Osteocyte (in vitro differentiated cells): ENCODE measurements at places on chromosomes 4 and X. TPM values are rescaled to one million over a fixed set of nuclear protein-coding genes. Genes with fewer than 3 reads are reported as not detected.

The TMSB15B gene
- total RNA-seq, result 13.5 and 16.2 TPM in 2 replicates

DNA sequence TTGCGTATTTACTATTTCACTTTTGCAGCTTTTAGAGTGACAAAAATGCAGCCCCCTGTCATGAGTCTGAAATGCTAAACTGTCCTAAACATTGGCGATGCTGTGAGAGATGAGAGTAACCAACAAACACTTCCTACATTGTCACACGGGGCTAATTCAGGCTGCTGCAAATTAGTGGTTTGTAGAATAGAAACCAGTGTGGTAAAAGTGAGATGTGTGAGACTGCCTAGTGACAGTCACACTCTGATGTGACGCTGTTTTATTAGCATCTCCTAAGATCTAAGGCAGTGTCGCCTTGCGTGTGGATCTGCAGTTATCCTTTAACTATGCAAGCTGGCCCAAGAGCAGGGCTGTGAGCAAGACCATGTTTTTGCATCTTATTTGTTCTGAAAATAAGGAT, 800.2 kb upstream of the TENM3 start:
- H3K4me3 ChIP-seq, result no peak overlapping the region
- peaks cover 10% of the 10 kb centered on the region for H3K27me3 ChIP-seq
- DNase-seq, result no peak
- no peaks in the 10 kb centered on the region for H3K4me1 ChIP-seq
- H3K36me3 ChIP-seq, result no peaks in the 10 kb centered on the region

The RAB40A gene
- 0.24 and 0.68 TPM in 2 replicates for total RNA-seq

GRCh38 chr4:141275834-141276233, 55.1 kb downstream of the ZNF330 start:
- peaks cover 20% of the 10 kb centered on the region for H3K27me3 ChIP-seq
- no peak overlapping the region for H3K27ac ChIP-seq
- no peaks in the 10 kb centered on the region for H3K4me1 ChIP-seq
- H3K4me3 ChIP-seq, result no peak overlapping the region

GRCh38 chr4:176443117-176443516, 123.4 kb downstream of the SPCS3 start:
- no peaks in the 10 kb centered on the region for H3K27me3 ChIP-seq
- H3K4me1 ChIP-seq, result peaks cover 24% of the 10 kb centered on the region
- H3K36me3 ChIP-seq, result no peaks in the 10 kb centered on the region

- no peaks in the 10 kb centered on the region for H3K36me3 ChIP-seq
- H3K4me1 ChIP-seq, result peaks cover 33% of the 10 kb centered on the region
- H3K4me3 ChIP-seq, result no peak overlapping the region
- no peak for DNase-seq
- H3K27ac ChIP-seq, result no peak overlapping the region
Observed at GRCh38 chrX:20514358-20514757, 247.6 kb upstream of the RPS6KA3 start.

The SLC10A4 gene
- total RNA-seq, result 0.21 TPM in 1 of 2 replicates, not detected in the other

The TCEAL2 gene
- not detected in 2 replicates for total RNA-seq

DNA sequence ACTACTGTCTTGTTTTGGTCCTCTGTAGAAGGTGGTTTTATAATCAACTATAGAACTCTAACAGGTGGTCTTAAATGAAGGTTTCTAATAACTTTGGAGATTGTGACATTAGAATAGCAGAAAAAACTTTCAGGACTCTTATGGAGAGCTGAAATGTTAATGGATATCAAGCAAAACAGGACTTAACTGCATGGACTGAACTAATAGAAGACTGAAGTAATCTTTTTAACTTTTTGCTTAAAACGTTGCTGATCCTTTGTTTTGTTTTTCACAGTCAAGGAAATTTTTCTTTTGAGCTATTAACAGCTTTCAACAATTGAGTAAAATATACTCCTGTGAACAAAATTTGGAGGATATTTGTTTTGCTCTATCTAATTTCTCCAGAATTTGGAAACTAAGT, 17.2 kb downstream of the NXT2 start:
- H3K4me3 ChIP-seq, result no peak overlapping the region
- DNase-seq, result no peak
- H3K4me1 ChIP-seq, result no peaks in the 10 kb centered on the region
- H3K27ac ChIP-seq, result no peak overlapping the region

The USP17L27 gene
- not detected in 2 replicates for total RNA-seq

The RBM46 gene
- not detected in 2 replicates for total RNA-seq

GRCh38 chrX:112638691-112639090, 41.0 kb downstream of the LHFPL1 start:
- no peaks in the 10 kb centered on the region for H3K36me3 ChIP-seq
- DNase-seq, result no peak
- no peak overlapping the region for H3K4me3 ChIP-seq
- H3K4me1 ChIP-seq, result peaks cover 25% of the 10 kb centered on the region

GRCh38 chrX:103477496-103477895, 41.8 kb downstream of the RAB40A start:
- no peaks in the 10 kb centered on the region for H3K4me1 ChIP-seq
- no peak overlapping the region for H3K27ac ChIP-seq
- H3K27me3 ChIP-seq, result no peaks in the 10 kb centered on the region
- no peak for DNase-seq
- H3K4me3 ChIP-seq, result no peak overlapping the region

- no peak overlapping the region for H3K27ac ChIP-seq
- H3K36me3 ChIP-seq, result no peaks in the 10 kb centered on the region
- no peak for DNase-seq
- H3K4me1 ChIP-seq, result peaks cover 3% of the 10 kb centered on the region
- no peaks in the 10 kb centered on the region for H3K27me3 ChIP-seq
Observed at GRCh38 chr4:169774466-169775445, 17.0 kb upstream of the HPF1 start.

- H3K27me3 ChIP-seq, result peaks cover 8% of the 10 kb centered on the region
- no peak for DNase-seq
- no peaks in the 10 kb centered on the region for H3K4me1 ChIP-seq
- no peaks in the 10 kb centered on the region for H3K36me3 ChIP-seq
- H3K27ac ChIP-seq, result no peak overlapping the region
Observed at GRCh38 chrX:100798484-100799214, 21.5 kb upstream of the CSTF2 start.

DNA sequence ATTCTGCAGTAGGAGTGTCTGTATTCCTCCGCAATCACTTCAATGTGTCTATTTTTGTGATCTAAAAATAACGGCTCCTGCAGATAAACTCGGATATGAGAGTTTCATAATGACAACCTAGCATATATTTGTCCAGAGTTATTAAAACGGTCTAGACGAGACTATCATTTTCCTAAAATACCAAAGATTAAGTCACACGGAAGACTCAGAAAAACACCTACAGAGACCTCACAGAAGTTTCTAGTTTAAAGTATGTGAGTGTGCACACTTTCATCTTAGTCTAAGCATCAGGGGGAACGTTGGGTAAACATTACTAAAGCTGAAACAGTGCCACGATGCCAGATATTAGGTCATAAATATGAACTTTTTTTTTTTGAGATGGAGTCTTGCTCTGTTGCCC, 156.9 kb downstream of the AFAP1 start:
- H3K36me3 ChIP-seq, result peaks cover 49% of the 10 kb centered on the region
- no peak for DNase-seq

GRCh38 chrX:107648332-107648731, 20.0 kb downstream of the PRPS1 start:
- H3K4me3 ChIP-seq, result no peak overlapping the region
- H3K4me1 ChIP-seq, result no peaks in the 10 kb centered on the region
- DNase-seq, result no peak
- H3K27ac ChIP-seq, result no peak overlapping the region
- H3K36me3 ChIP-seq, result peaks cover 6% of the 10 kb centered on the region

DNA sequence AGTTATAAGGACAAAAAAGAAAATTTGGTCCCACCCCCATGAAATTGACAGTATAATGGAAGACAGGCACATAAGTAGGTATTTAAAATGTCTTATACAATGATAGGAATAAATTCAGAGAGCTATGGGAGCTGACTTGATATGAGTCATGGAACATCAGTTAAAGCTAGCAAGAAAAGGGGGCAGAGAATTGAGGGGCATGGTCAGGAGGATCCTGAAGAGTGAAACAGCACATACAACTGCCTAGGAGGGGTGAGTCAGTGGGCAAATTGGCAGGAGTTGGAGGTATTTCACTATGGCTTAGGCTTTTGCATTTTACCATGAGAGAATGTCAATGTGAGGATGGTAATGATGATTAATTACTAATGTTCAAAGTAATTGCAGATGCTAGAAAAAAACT, 95.4 kb upstream of the BANK1 start:
- H3K27me3 ChIP-seq, result peaks cover 27% of the 10 kb centered on the region
- no peaks in the 10 kb centered on the region for H3K4me1 ChIP-seq
- H3K36me3 ChIP-seq, result no peaks in the 10 kb centered on the region

DNA sequence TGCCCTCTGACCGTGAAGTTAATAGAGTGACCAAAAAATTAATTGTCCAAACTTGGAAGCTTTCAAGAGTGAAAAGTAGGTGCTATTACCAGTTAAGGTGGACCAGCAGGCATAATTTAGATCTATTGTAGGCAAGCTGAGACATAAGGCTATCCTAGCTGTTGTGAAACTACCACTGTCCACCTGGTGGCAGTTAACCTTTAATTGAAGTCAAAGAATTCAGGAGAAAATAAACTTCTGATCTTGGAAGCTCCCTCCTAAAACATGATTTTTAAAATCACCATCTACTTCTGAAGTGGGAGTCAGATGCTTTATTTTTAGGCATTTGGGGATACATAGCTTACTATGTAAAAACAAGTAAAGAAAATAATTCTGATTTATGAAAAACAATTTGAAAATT, 636.3 kb upstream of the HTR2C start:
- no peaks in the 10 kb centered on the region for H3K36me3 ChIP-seq
- no peaks in the 10 kb centered on the region for H3K4me1 ChIP-seq
- no peak overlapping the region for H3K27ac ChIP-seq
- no peak for DNase-seq

The PLP1 gene
- 0.26 and 0.32 TPM in 2 replicates for total RNA-seq

GRCh38 chr4:185536411-185536709, 1.1 kb upstream of the PDLIM3 start:
- H3K4me1 ChIP-seq, result peaks cover 10% of the 10 kb centered on the region
- no peak overlapping the region for H3K27ac ChIP-seq
- peaks cover 1% of the 10 kb centered on the region for H3K36me3 ChIP-seq
- peak overlapping the region; percentile 67 for H3K4me3 ChIP-seq
- peaks cover 8% of the 10 kb centered on the region for H3K27me3 ChIP-seq

GRCh38 chr4:140707325-140707724, 48.9 kb downstream of the TBC1D9 start:
- no peak overlapping the region for H3K27ac ChIP-seq
- DNase-seq, result no peak
- H3K36me3 ChIP-seq, result no peaks in the 10 kb centered on the region
- H3K4me3 ChIP-seq, result no peak overlapping the region
- peaks cover 40% of the 10 kb centered on the region for H3K4me1 ChIP-seq

DNA sequence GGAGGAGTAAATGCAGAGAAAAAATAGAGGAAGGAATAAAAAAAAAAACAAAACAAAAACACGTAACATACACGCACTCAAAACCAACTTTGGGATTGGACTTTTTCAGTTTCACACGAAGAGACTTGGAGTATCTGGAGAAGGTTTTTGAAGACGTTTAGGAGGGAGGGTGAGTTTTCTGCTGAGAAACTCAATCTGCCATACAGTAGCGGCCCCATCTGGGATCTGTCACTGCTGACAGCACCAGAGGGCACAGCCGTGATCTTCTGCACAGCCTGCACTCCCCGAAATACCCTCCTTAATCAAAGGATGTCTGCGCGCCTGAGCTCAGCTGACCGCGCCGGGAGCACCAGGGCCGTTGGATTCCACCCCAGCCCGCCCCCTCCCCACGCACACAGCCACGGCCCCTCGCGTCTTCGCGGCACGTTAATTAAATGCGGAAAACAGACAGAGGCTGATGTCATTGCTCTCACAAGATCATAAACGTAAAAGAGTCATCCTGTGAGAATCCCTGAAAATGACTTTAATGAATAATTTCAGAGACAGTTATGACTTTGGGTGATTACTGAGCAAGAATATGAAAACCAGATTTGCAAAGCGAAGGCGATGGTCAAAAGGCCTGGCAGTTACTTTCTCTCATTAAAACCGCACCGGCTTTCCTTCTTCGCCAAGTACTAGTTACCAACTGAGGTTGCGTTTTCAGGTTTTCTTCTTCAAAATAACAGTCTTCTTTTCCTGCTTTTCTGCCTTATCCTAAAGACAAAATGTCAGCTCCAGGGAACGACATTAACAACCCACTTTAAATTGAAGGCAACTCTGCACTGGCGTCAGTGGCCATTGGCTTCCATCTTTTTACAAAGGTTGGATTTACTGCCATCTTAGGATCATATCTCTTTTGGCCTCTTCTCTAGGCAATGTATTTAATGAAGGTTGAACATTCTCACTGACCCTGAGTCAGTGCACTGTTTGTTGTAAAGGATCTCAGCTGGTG, 10.6 kb downstream of the HAND2 start:
- peaks cover 98% of the 10 kb centered on the region for H3K27me3 ChIP-seq
- peak overlapping the region; percentile 10 for H3K4me3 ChIP-seq
- H3K4me1 ChIP-seq, result peaks cover 50% of the 10 kb centered on the region
- DNase-seq, result no peak
- no peaks in the 10 kb centered on the region for H3K36me3 ChIP-seq

The BMPR1B gene
- total RNA-seq, result 1.5 and 2.4 TPM in 2 replicates

The SPANXA1 gene
- not detected in 2 replicates for total RNA-seq

- H3K4me3 ChIP-seq, result no peak overlapping the region
- DNase-seq, result no peak
- no peaks in the 10 kb centered on the region for H3K36me3 ChIP-seq
- H3K27ac ChIP-seq, result peak overlapping the region; percentile 53
Observed at GRCh38 chr4:106707776-106708463, 328.2 kb downstream of the DKK2 start.

DNA sequence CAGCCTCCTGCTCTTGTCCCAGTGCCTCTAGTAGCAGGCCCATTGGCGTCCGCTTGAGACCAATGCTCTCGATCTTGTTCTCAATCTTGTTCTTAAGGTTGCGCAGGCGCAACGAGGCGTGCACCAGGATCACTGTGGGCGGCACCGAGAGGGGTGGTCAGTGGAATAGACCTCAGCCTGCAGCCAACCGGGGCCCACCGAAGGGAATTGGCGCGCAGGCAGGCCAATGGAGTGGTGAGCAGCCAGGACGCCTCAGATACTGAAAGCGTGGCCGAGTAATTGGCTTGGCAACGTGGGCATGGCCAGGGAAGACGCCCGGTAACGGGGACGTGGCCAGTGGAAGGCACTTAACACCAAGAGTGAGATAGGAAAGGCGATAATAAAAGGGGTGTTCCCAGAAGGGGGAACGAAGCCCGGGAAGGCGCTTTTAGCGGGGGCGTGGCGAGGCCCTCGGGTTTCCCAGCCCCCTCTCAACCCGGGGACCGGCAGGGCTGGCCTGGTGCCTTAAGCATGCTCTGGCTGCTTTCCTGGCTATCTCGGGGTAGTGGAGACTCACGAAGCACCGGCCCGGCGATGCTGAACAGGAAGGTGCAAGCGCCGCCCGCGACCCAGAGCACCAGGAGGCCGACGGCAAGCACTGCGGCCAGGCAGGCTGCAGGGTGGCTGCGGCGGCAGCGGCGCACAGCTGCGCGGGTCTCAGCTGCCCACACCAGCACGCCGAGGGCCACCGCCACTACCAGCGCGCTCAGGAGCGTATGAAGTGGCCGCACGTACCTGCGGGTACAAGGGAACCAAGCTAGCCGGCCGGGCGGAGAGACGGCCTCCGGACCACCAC, 1.7 kb downstream of the PRAF2 start:
- H3K27me3 ChIP-seq, result no peaks in the 10 kb centered on the region
- H3K4me3 ChIP-seq, result peak overlapping the region; percentile 44
- peaks cover 13% of the 10 kb centered on the region for H3K4me1 ChIP-seq
- H3K36me3 ChIP-seq, result no peaks in the 10 kb centered on the region
- no peak overlapping the region for H3K27ac ChIP-seq
- no peak for DNase-seq
